Inflammatory macrophage (primary cell): ENCODE measurements at places on chromosomes 2 and 18.

- DNase-seq: no peak
Measured at GRCh38 chr18:35466815-35467623, 30.7 kb downstream of the INO80C start.

DNA sequence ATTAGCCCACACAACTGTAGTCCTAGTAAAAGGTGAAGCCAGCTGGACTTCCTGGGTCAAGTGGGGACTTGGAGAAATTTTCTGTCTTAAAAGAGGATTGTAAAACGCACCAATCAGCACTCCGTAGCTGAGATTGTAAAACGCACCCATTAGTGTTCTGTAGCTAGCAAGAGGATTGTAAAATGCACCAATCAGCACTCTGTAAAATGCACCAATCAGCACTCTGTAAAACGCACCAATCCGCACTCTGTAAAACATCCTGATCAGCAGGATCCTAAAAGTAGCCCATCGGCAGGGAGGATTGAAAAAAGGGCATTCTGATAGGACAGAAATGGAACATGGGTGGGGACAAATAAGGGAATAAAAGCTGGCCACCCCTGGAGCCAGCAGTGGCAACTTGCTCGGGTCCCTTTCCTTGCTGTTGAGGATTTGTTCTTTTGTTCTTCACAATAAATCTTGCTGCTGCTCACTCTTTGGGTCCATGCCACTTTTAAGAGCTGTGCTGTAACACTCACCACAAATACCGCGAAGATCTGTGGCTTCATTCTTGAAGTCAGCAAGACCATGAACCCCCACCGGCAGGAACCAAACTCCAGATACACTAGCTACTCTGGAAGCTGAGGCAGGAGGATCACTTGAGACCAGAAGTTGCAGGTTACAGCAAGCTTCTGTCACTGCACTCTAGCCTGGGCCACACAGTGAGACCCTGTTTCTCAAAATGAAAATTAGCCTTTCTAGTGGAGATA is 102.6 kb downstream of the HS6ST1 start:
- no peak for DNase-seq

DNA sequence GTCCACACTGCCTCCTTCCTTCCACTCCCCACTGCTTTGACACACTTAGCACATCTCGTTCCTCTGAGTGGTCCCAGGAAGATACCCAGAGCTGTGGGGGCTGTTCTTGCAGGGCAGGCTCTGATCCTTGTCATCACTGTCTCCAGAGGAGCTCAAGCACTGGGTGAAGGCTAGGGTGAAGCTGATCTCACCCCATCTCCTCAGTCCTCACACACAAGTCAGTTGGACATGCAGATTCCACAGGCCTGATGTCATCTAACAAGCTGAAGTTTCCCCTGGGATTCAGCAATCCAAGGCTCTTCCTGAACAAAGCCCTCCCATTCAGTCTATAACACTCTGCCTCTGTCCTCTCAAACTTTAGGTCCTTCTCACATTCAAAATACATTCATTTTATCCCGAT is 90.6 kb upstream of the RAB6C start:
- DNase-seq: no peak

- peak; percentile 9 for DNase-seq
Measured at GRCh38 chr18:48698707-48699106, 159.9 kb downstream of the CTIF start.

GRCh38 chr18:76699923-76700322 is 122.4 kb upstream of the ZNF236 start:
- DNase-seq: no peak

DNA sequence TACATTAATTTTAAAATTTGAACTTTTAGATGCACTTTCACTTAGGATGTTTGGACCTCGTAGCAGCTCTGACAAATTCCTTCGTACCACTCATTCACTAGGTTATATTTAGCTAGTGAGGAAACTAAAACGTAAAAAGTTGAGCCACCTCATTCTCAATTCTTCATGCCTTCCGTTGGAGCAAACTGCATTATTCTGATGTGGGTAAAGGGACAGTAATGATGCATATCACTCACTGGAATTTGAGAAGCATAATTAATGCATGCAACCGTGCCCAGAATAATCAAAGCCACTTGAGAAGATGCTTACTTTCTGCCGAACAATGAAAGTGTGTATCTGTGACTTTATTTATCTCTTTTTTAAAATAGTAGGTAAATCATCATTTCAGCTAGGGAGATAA is 2.2 kb downstream of the CNOT9 start:
- DNase-seq: no peak

GRCh38 chr2:109376796-109377495 is 236.8 kb downstream of the SEPTIN10 start:
- DNase-seq: no peak

DNA sequence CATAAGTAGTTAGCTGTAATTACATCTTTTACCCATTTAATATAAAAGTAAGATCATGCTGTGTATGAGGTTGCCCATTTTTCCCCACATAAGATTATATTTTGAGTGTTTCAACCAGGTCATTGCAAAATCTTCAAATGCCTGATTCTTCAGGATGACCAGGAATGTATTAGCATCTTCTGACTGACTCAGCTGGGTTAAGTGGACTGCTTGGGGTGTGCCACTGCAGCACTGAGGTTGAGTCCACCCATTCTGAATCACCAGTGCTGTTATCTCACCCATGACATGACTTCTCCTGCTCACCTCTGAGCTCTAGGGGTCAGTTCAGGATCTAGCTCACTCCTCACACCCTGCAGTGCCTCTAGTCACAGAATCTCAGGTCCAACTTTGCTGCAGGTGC is 576.7 kb upstream of the ZEB2 start:
- no peak for DNase-seq

DNA sequence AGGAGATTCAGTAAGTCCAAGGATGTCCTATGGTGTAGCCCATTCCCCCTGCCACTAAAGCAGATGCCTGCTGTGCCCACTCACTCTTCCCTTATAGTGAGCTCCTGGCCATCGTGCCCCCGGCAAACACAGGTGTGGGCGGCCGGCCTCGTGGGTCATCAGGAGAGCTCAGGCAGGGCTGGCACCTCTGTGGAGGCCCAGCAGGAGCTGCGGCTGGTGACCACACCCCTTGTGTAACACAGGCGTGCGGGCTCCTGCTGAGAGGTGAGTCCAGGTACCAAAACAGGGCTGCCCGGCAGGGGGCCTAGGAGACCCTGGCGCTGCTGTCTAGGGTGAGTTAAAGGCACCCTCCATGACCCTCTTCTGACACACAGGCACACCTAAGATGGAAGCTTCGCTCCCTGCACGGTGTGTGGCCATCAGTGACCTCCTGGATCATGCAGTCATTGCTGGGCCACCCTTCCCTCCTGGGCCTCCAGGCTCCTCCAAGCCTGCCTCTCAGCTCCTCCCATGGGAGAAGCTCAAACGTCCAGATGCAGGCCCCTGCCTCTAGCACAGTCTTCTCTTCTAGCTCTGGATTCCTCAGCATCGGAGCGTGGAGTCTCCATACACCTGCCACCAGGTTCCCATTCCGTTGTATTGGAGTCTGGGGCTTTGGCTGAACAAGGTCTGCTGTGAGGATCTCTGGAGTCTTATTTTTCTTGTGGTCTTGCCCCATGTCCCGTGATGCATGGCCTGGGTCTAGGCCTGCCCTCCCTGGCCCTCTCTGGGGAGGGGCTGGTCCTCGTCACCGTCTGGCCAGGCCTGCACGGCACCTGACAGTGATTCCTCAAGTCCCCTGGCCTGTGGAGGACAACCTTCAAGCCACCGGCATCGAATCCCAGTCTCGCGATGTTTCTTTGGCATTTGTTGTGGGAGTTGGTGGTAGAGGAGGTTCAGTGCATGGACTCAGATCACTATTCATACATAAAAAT is 246.9 kb downstream of the ACKR3 start:
- no peak for DNase-seq

DNA sequence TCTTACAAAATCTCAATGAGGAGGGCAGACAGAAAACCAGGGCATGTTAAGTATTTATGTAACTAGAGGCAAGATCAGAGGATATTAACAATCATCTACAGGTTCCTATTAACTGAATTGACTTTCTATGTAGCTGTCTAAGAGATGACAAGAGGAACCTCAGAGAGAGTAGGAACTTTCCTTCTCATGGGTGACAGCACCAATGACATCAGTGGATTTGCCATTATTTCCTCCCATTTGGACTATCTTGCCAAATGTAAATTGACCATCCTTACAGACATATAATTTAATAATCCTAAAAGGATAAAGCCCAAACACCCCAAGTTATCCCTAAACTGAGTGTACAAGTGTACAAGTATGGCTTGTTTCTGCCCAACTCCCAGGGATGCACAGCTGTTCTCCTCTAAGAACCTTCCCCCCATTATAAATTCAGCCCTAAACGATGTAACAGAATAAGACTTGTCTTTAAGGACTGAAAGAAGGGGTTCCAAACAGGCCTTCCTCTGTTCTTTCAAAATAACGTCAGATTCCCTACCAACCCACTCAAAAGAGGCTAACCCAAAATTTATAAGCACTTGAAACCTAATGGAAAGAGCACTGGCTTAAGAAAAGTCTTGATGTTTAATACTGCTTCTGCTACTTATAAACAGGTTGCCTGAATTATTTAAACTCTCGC is 73.4 kb upstream of the CHAC2 start:
- no peak for DNase-seq

GRCh38 chr18:6374935-6375529 is 39.7 kb downstream of the L3MBTL4 start:
- no peak for DNase-seq

DNA sequence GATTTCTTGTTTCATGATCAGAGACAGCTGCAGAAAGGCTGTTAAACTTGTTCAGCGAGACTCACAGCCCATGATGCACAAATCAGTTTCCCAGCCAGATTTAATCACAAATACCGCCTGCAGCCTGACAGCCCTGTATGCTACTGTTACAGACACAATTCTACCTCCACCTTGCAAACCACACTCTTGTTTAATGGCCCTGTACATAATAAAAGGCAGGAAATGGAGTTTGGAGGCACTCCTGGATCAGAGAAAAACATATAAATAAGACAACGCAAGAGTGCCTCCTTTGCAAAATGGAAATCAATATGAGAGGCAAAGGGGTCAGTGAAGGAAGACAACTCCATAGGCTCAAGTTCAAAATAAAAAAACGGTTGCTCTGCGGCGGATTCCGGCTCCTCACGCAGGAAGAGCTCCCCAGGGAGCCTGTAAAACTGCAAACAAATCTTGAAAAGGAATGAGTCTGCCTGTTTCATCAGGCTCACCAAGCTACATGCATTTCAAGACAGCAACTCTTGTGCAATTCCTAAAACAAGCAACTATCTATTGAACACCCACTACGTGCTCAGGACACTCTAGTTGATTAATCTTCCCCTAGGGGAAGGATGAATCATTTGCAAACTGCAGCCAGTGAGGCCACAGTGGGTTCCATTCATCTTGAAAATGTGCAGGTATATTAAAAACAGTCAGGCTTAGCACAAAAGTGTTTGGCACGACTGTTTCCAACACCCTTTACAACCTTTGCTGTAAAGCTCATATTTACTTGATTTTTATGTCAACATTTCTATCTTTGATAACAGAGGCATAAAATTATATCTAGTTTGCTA is 37.5 kb downstream of the TBC1D8 start:
- peak; percentile 70 for DNase-seq

DNA sequence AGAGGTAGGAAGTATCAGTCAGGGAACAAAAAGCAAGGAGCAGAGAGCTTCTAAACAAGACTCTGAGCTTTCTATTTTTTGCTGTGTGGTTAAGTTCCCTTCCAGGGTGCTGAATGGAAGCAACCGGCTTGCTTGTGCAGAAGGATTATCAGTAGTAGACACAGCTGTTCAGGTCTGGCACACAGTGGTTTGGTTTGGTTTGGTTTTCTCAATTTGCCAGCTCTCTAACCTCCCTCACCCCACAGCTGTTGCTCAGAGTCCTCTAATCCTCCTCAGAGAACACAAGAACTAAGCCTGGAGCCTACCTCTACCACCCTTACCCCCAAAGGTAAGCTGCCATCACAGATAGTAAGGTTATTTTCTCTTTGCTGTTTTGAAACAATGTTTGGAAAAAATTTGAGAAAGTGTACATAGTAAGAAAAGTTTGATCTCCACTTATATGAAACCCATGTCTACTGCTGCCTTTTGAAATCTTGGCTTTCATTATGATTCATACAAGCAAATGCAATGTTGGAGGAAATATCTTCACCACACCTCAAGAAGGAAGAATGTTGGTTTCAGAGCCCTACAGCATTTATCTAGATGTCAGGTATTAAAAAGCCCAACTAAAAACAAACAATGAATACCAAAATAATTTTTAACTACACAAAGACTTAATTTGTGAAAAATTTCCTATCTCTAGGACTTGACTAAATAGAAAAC is 255.3 kb downstream of the NR4A2 start:
- no peak for DNase-seq

GRCh38 chr18:49733321-49733720 is 80.0 kb downstream of the ACAA2 start:
- DNase-seq: no peak

GRCh38 chr2:17765398-17765797 is 11.5 kb downstream of the GEN1 start:
- no peak for DNase-seq
